ENCODE measurements at places on chromosomes 2 and 18.

DNA sequence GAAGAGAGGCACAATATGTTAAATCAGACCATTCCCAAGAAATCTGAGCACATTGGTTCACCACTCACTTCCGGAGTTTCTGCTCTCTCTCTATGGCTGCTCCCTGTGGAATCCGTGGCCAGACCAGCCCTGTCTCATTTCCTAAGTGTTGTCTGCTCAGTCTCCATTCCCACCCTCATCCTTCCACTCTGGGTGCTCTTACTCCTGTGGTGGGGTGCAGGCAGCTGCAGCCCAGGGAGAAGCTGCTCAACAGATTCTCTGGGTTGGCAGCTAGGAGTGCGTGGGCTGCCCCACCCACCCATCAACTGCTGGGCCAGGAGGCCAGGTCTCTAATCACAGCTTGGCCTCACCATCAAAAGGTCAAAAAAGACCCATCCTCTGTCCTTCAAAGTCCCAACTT lies 98.3 kb downstream of the ARL4C start:
- no peak for DNase-seq

- DNase-seq: peak; percentile 48
These were observed 82.3 kb upstream of the LDLRAD4 start for GRCh38 chr18:13136056-13136903.

DNA sequence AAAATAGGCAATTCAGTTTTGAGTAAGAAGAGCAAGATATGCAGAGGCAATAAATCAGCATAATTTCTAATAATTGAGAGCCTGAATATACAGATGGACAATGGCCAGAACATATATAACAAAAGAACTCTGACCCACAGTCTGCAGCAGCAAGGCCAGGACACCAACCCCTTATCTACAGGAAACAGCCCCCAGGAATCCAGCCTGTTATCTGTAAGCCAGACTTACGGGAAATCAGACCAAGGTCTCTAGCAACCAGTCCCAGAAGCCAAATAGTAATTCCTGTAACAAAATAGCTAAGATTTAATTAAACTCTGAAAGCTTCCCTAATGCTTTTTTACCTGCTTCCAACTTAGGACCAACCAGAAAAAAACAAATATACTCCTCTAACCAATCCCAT lies 434.5 kb upstream of the GYPC start:
- DNase-seq: no peak

DNA sequence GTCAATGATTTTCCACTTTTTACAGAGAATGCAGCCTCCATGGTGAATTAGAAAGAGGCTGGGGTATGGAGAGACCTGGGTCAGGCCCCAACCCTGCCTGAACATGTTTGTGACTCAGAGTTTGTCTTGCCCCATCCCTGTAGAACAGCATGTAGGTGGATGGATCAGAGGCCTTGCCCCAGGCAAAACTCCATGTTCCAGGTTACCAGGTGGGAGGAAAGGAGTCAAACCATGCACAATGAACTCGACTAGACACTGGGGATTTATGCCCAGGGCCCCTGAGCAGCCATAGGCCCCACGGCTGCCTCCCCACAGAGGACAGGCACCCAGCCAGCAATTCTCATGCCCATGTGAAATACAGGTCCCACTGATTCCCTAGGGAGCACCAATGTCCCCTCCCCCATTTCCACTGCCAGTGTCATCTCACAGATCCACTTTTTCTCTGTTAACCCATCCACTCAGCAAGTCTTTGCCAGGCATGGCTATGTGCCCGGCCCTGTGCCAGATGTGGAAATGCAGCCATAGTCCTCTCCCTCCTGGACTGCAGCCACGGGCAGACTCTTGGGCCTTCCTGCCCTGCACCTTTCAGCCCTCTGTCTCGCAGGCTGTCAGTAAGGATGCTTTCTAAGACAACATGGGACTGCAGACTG lies 737.8 kb upstream of the HS6ST1 start:
- DNase-seq: no peak

- DNase-seq: no peak
These were observed 16.3 kb downstream of the THOC1 start for GRCh38 chr18:251572-251971.

DNA sequence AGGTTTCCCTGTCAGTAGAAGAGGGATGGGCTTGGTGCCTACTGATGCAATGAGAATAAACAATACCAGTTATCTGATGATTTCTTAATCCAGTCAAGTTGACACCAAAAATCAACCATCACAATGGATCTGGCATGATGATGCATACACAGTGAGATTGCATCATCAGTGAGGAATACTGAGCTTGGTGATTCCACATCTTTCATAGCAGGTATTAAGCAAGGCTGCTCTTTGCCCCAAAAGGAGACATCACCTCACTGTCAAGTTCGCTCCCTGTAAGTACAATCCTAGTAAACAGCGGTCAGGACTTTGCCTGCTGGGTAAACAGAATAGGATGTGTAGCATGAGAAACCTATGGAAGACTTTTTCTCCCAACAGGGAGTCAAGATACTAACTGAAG lies 282.7 kb upstream of the CDH2 start:
- DNase-seq: no peak

DNA sequence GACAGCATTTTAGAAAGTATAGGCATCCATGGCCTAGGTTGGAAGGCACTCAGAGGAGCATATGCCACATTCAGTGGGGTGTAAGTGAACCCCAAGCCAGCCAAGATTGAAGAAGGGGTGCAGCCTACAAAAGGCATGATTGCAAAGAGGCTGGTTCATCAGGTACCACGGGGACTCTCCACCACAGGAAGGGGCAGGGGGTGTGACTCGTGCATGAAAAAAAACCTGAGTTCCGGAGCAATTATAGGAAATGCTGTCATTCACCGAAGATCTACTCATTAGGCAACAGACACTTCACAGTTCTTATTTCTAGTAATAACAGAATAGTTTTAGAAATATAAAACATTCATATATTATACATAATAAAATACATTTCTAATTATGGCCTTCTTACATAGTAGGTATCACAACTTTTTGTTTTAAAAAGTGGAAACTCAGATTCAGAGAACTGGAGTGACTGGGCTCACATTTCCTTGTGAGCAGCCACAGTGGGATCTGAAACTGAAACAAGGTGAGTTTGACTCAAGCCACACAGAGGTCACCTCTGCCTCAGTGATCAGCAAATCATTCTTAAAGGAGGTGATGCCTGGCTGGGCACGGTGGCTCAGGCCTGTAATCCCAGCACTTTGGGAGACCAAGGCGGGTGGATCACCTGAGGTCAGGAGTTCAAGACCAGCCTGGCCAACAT lies 188.4 kb upstream of the GYPC start:
- no peak for DNase-seq

DNA sequence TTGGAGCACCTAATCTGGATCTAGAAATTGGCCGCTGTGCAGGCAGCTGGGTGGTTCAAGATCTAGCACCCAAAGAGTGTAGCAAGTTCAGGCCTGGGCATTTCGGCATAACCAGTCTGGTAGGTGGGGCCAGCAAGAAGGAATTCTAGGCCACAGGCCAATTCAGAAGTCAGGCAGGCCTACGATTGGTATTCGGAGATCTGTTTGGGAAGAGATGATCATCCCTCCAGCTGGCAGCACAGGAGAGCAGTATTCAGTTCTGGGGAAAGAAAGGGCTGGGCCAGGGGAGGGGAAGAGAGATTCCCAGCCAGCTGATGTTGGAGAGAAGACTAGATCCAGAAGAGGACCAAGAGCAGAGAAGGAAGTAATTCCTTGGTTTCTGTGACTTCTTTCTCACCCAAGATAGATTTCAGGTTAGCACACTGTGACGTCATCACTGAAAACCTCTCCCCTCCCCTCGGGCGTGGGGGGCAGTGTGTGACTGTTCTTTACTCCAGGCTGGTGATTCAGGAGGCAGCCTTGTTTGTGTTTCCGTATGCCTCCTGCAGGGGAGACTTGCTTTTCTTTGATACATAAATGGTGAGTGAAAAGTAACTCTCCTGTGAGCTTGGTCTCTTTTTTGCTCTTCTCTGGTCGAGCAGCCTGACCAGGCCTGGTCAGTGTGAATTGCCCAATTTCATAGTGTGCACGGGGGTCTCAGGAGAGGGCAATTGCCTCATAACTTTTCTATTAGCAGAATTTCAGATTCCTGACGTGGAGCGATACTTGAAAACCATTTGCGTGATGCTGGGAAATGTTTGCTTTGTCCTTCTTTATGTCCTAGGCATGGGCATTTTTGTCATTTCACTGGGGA lies 61.1 kb downstream of the MEIS1 start:
- DNase-seq: no peak

- no peak for DNase-seq
These were observed 133.8 kb upstream of the NRXN1 start for GRCh38 chr2:51165534-51166260.

DNA sequence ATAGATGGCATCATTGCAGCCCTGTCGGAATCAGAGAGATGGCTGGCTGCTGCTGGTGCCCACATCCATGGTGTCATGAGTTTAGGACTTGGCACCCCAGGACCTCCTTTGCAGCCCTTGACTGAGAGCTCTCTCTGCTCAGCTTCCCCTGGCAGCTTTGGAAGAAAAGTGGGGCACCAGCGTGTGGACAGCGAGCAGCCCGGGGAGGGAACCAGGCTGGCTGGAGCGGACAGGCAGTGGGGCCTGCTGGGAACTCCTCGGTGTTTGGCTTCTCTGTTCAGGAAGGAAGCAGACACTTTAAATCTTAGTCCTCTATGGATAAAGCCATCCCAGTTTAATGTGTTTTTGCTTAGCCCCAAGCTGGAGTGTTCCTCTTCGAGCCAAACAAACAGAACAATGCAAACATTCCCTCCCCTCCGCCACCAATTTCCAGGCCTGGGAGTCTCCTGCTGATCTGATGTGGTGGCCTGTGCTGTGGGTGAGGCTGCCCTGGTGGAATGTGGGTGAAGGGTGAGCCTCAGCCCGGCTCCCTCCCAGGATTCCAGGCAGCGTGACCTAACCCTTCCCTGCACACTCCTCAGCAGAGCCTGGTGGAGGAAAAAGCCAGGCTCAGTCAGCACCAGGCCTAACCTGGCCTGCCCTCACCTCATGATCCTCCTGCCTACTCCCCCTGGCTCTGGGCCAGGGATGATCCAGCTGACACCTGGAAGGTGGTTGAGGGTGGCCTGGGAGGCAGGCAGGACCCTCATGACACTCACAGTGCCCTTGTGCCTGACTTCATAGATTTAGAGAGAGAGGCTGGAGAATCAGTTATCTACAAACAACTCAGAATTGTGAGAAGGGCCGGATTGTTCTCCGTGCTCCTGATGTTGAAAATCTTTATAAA lies 21.6 kb upstream of the ITGB6 start:
- DNase-seq: peak; percentile 42
